ENCODE measurements at places on chromosomes 16 and 17. TPM values are rescaled to one million over a fixed set of nuclear protein-coding genes. Genes with fewer than 3 reads are reported as not detected.
A peak's percentile ranks its signal among the peaks of the same experiment; 100 is the strongest.

LRRC37A gene
- 2.5 TPM for total RNA-seq

QPRT gene
- total RNA-seq = 0.13 TPM

CACNG5 gene
- total RNA-seq = not detected

PRSS36 gene
- total RNA-seq = 0.49 TPM

VWA3A gene
- not detected for total RNA-seq

SPECC1 gene
- 1.1 TPM for total RNA-seq

RAB37 gene
- total RNA-seq = 0.53 TPM

PIPOX gene
- total RNA-seq = 2.0 TPM

FAM171A2 gene
- 3.7 TPM for total RNA-seq

DNA sequence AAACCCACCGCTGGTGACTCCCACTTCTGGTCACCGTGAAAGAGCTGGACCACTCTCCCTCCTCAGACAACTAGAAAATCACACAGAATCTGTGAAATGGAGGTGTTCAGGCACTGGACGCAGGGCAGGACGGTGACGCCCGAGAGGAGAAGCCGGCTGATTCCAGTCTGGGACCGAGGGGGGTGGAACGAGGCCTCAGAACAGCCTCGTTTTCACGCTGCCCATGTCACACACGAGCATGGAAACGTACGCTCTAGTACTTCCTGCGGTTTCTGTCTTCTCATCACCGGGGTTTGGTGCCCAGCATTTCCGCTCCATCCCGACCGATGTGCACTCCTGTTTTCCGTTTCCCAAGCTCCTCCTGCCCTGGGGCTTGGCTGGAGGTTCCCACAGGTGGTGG, 101.8 kb upstream of the METRNL start:
- no peak for DNase-seq

DNA sequence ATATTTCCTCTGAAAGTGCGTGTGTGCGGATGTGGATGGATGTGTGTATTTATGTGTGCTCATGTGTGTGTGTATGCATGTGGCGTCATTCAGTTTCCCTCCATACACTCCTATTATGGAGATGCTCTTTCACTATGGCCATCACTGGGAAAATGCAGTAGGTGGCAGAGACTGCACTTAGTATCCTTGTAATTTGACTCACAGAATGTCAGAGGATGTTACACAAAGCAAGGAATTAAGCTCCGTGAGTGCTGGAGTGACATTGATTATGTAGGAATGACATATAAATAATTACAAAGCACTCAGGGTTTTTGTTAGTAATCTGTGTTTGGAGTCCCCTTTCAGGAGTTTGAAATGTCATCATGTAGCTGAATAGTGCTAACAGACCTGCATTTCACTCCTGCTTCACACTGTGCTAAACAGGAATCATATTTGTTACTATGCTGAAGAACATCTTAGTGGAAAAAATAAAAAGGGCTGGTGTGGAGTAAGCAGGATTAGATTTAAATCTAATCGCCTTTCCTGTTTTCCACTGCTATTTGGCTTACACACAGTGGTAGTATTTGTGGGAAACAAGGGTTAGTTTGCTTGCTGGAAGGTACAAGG, 59.6 kb downstream of the HS3ST4 start:
- DNase-seq = no peak

- no peak for DNase-seq
Observed at GRCh38 chr16:84548971-84549844, 44.7 kb upstream of the MEAK7 start.

DNA sequence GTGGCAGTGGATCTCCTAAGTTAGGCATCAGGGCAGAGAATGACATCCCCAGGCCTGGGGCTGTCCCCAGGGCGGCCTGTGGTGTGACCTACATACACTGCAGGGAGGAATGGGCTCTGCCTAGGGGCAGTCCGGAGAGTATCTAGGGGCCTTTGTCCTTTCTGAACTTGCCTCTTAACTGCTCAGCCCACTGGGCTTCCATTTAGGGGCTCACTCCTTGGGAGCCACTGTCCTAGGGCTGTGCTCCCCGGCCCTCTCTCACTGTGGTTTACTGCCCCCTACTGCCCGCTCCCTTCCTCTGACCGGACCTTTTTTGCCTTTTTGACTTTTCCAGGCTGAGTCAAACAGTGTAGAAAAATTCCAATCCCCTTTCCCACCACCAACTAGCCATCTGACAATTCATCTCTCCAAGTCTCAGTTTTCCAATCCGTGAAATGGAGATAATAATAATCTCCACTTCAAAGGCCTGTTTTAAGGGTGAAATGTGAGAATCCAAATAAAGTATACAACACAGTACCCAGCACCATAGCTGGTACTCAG, 66.8 kb downstream of the DNAH3 start:
- DNase-seq = peak; percentile 30

DNA sequence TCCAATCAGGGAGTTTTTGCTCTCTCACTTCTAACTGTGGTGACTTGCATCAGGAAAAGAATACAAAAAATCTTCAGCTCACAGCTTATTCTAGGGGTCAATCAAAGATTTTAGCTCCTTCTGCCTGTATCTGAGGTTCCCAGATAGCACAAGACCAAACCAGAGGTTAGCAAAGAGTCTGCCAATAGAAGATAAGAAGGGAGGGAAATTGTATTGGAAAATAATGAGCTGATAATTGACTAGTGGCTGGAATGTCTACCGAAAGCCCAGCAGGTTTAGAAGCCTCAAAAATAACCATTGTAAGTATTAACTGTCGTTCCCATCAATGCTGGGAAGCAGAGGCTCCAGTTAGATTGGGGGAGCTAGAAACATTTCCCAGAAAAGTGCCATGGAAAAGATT, 26.3 kb downstream of the HS3ST3A1 start:
- DNase-seq = no peak

DNA sequence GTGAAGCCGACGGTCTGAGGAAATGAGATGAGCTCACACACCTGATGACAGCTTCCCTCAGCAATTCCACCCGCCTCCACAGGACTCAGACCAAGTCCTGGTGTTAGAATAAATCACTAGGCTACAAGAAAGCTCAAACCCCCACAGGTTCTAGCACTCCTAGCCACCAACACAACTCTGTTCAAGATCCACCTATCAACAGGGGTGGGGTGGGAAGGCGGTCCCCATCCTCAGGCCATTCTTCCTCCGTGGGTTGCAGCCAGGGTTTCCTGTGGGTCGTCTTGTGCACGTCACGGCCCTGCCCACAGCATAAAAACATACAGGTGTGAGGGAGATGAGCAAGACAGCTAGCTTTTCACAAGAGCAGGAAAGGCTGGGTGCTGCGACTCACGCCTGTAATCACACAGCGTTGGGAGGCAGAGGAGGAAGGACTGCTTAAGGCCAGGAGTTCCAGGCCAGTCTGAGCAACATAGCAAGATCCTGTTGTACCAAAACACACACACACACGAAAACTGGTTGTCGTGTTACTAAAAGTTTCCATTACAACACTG, 81.1 kb downstream of the ANKRD11 start:
- no peak for DNase-seq

- no peak for DNase-seq
Observed at GRCh38 chr17:76997981-76998531, 129.9 kb downstream of the MGAT5B start.

- no peak for DNase-seq
Observed at GRCh38 chr16:17230932-17231581, 239.7 kb downstream of the XYLT1 start.

DNA sequence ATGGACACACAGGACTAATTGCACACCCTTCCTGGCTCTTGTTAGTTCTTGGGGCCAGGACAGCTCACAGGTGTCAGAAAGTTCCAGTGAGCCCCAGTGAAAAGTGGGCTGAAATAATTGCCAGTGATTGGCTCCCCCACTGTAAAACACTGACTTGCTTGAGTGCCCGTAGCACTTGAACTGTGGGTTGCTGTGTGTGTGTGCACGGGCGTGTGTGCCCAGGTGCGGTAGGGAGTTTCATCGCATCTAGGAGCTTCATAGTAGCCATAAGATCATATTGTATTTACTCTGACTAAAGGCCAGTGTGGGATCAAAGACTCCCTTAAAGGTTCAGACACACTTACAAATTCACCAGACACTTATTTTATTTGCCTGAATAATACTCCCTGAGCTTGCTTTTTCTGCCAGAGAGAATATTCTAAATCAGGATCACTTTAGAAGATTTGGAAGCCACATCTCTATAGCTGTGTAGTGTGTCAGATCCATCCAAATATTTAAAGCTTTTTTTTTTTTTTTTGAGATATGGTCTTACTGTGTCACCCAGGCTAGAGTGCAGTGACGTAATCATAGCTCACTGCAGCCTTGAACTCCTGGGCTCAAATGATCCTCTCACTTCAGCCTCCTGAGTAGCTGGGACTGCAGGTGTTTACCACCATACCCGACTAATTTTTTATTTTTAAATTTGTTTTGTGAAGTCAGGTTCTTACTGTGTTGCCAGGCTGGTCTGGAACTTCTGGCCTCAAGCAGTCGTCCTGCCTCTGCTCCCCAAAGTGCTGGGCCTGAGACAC, 11.4 kb downstream of the UNK start:
- no peak for DNase-seq

DNA sequence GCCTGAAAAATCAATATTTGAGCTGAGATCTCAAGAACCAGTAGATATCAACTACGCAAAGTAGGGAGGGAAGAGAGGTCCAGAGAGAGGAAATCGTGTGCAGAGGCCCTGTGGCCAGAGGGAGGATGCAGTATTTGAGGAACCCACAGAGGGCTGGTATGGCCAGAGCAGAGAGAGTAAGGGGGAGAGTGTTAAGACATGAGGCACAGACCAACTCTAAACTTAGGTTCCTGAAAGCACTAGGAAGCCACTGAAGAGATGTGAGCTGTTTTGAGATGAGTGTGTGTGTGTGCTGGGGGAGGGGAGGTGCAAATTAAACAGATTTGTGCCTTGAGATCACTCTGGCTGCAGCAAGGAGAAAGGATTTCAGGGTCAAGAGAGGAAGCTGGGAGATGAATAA, 10.9 kb downstream of the SLC13A2 start:
- DNase-seq = no peak

DNA sequence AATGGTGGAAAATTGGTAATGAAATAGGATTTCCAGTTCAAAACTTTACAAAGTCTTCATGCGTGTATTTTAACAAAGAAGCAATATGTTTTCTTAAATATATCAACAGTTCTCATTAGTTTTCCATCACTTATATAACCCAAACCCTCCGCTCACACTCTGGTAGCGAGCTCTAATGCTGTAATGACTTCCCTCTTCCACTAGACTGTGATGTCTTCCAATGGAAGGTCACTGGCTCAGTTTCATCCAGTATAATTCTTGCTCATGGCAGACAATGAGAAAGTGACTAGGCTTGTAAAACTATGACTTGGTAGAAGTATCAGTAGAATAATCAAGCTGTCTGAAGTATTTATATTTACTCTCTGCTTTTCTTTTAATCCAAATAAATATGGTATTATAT, 32.8 kb downstream of the NETO2 start:
- no peak for DNase-seq

- DNase-seq = no peak
Observed at GRCh38 chr16:7363422-7364417, 31.1 kb downstream of the RBFOX1 start.

GRCh38 chr17:29707212-29707571, 84.5 kb upstream of the CORO6 start:
- no peak for DNase-seq

- no peak for DNase-seq
Observed at GRCh38 chr16:83472776-83473501, 334.8 kb upstream of the HSBP1 start.

GRCh38 chr17:74276051-74276476, 2.0 kb downstream of the DNAI2 start:
- DNase-seq = no peak

DNA sequence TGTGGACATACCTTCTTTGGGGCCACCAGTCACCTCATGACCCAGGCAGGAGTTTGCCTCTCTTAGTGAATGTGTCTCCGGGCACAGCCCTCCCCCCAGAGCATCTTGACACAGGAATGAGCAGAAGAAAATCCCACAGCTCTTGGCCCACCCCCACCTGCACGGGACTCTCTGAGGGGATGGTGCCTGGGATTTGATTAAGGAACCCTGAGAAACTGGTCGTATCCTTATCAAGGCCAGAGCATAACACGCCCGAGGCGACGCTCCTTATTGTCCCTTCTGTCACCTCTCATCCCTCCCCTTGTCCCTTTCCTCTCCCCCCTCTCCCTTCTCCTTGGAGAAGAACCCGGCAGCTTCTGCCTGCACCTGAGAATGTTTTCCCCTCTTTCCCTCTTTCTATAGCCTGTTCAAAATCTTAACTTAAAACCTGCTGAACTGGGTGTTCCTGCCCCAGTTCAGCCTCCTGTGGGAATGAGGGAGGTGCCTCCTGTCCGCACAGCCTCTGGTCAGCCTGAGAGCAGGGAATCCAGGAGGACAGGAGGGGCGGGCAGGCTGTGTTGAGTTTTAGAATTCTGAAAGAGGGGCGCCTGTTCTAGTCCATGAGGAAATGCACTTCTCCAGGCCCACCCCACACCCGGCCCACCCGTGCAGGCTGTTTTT, 140.7 kb upstream of the PLCG2 start:
- no peak for DNase-seq

GRCh38 chr16:75087375-75087979, 29.1 kb downstream of the LDHD start:
- DNase-seq = peak; percentile 95

- no peak for DNase-seq
Observed at GRCh38 chr17:55661256-55661758, 61.4 kb downstream of the TMEM100 start.

DNA sequence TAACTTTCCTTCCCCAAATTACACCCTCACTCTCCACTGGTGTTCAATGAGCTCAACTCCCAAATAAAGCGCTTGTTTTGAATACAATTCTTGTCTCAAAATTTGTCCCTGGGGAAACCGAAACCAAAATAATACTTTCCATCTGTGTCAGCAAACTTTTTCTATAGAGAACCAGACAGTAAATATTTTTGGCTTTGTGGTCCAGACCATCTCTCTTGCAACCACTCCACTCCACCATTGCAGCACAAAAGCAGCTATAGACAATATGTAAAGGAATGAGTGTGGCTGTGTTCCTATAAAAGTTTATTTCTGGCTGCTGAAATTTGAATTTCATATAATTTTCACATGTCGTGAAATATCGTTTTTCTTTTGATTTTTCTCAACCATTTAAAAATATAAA, 84.6 kb upstream of the ERCC4 start:
- DNase-seq = no peak

GRCh38 chr17:12619459-12620199, 46.1 kb upstream of the MYOCD start:
- no peak for DNase-seq

DNA sequence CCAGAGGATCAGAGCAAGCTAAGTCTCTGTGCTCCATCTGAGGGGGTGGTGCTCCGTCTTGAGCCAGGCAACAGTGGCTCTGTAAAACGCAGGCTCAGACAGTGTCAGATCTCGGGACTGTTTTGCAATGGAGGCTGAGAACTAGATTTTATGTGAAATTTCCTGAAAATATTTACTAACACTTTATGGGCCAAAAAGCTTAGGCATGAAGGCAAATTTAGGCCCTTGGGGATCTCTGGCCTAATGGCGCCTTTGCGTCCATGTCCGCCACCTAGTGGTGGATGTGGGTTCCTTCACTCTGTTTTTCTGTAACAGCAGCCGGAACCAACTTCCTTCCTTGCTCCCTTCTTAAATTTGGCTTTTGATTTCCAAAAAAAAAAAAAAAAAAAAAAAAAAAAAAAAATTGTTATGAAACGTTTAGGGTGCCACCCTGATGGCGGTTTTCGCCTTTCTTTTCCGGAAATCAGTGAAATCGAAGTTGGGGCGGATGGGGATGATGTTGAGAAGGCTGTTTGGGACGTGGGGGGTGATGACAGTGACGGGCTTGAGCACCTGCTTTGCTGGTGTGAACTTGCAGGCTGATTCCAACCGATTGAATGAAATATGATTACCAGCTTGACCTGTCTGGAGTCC, 14.0 kb upstream of the ELAC2 start:
- no peak for DNase-seq
